Activated T-cell treated with anti-CD3 and anti-CD28 coated beads for 1 hour (primary cell): ENCODE measurements at places on chromosomes 16 and 17.
A peak's percentile ranks its signal among the peaks of the same experiment; 100 is the strongest.

DNA sequence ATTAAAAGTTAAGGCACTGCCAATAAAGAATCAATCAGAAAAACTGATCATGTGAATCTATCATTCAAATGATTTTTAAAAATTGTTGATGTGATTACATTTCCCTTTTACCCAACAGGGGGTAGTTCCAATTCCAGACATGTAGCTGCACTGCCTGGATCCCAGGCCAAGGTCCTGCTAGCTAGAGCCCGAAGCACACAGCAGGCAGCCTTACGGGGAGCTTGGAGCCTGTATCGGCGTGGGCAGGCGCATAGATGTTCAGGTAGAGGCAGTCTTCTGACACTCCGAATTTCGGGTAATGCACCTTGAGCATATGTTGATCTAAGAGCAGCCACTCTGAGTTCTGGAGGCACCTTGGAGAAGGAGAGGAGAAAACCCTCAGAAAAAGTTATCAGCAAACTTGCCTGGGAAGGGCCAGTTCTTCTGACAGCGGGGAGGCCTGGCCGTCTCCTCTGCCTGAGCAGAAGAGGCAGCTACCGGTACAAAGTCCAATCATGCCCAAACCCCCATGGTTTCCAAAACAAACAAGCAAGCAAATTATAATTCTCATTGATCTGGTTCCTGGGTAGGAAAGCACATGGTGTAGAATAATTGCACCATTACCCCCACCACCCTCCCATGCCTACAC, 3.6 kb downstream of the CES5A start:
- no peak for DNase-seq

DNA sequence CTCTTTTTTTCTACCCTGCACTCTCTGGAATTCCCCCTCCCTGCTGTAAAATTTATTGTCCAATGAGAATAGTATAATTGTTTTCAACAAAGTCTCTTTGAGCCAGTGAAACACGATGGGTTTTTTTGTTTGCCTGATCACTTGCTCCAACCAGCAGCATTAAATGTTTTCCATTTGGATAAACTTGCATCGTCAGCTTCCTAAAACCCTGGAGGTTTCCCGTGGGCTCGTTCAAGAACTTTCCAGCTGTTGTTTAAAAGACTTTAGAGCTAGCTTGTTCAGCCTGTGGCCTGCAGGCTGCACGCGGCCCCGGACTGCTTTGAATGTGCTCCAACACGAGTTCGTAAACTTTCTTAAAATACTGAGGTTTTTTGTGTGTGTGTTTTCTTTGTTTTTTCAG, 14.9 kb downstream of the NAGPA start:
- no peak for DNase-seq

GRCh38 chr17:61391595-61392291, 7.9 kb upstream of the TBX2 start:
- no peak for DNase-seq

DNA sequence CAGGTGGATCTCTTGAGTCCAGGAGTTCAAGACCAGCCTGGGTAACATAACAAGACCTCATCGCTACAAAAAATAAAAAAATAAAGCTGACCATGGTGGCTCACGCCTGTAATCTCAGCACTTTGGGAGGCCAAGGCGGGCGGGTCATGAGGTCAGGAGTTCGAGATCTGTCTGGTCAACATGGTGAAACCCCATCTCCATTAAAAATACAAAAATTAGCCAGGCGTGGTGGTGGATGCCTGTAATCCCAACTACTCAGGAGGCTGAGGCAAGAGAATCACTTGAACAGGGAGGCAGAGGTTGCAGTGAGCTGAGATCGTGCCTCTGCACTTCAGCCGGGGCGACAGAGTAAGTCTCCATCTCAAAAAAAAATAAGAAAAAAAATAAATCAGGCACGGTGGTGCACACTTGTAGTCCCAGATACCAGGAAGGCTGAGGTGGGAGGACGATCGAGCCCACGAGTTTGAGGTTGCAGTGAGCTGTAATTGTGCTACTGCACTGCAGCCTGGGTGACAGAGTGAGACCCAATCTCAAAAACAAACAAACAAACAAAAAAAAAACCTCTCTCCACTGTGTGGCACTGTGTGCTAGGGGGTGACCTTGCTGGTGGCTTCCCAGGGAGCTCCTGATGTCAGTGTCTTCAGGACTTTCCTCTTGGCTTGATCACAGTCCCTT, 19.8 kb upstream of the MAPK3 start:
- no peak for DNase-seq

DNA sequence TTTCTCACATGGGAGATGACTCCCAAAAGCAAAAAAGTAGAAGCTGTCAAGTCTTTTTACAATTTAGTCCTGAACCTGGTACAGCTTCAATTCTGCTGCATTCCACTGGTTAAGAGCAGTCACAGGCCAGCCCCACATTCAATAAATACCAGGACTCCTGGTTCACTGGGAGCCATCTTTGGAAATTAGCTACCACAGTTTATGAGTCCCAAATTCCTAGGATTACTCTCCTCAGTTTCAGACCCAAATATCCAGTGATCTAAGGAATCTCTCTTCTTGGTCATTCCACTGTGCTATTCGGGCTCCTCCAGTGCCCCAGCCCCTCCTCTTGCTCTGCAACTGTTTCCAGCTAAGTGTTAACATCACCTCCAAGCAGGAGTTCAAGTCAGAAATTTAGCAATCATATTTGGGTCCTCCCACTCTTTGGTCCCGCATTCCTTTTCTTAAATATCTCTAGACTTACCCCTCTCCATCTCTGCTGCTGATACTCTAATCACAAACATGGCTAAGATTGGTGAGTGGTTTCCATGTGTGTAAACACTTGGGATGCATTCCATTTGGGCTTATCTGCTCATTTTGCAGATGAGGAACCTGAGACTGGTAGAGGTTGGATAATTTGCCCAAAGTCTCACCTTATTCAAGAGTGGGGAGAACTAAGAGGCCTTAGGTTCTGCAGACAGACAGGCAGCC, 9.6 kb upstream of the WIPF2 start:
- DNase-seq: no peak

GRCh38 chr17:17580662-17581470, 10.6 kb downstream of the PEMT start:
- DNase-seq: no peak

DNA sequence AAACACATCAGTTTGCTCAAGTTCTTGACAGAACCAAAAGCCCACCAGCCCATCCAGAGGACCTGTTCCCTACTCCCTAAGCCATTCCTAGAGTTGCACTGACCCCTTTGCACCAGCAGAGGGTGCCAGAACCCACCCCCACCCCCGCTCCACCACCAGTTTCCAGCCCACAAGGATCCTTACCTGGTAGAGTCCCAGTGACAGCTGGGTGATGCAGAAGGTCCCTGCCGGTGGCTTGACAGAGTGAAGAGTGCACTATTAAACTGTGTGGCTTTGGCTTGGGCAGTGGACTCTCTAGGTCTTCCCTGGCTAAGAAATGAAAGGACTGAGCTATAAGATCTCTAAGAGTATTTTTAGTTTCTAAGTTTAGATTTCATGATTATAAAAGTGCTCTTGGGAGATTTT, 73.3 kb upstream of the MTMR4 start:
- peak; percentile 28 for DNase-seq

GRCh38 chr16:88334778-88335720, 47.7 kb upstream of the ZNF469 start:
- no peak for DNase-seq

GRCh38 chr16:53999841-54000240, 286.7 kb downstream of the IRX3 start:
- no peak for DNase-seq

DNA sequence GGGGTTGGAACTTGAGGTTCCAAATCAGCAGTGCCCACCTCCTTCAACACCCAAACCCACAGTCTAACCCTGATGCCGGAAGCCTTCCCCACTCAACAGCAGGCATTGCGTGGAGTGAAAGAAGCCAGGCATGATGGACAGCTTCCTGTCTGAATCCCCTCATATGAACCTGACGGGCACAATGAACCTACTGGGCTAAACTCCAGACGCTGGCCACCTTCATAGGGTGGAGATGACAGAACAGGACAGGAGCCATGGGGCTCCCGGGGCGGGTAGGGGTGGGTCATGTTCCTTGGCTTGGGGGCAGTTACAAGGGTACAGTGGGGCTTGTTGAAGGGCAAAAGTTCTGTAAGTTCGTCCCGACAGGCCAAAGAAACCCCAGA, 460 bp upstream of the HSBP1 start:
- DNase-seq: no peak

- DNase-seq: no peak
Measured at GRCh38 chr16:61007694-61008093, 1028.5 kb downstream of the CDH8 start.

DNA sequence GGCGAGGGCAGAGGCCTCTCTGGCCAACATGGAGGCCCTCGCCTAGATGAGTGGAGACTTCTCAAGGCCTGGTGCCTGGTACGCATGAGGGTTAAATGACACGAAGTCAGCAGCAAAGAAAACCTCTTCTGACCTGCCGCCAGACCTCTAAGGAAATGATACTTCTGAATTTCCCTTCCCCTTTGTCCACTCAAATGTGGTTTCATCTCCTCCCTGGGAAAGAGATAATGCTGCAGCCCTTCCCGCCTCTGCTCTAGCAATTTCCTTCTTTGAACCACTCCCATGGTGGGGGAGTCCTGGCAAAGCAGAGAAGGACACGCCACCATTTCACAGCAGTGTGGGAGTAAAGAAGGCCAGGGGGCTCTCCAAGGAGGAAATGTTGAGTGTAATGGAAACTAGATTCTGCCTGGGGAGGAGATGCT, 65.7 kb upstream of the BCAR1 start:
- no peak for DNase-seq

DNA sequence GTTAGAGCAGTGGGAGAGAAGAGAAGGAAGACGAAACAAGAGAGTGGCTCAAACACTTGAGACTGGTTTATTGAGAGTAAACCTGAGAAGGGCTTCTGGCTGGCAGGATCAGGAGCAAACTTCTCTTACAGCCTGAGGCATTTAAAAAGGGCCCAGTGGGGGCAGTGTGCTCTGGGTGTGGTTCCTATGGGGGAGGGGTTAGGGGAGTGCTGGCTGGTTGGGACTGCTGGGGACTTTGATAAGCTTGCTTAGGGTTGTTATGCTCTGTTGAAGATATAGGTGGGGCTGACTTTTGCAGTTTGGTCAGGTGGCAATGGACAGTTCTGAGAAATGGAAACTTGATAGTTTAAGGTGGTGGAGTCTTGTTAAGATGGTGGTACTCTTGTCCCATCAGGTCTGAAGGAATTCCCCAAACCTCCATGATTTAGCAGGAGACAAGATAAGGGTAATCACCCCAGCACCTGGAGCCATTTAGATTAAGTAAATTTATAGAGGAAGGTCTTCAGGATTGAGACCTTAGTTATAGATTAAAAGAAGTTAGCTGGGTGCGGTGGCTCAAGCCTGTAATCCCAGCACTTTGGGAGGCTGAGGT, 79.3 kb downstream of the EMP2 start:
- DNase-seq: no peak

DNA sequence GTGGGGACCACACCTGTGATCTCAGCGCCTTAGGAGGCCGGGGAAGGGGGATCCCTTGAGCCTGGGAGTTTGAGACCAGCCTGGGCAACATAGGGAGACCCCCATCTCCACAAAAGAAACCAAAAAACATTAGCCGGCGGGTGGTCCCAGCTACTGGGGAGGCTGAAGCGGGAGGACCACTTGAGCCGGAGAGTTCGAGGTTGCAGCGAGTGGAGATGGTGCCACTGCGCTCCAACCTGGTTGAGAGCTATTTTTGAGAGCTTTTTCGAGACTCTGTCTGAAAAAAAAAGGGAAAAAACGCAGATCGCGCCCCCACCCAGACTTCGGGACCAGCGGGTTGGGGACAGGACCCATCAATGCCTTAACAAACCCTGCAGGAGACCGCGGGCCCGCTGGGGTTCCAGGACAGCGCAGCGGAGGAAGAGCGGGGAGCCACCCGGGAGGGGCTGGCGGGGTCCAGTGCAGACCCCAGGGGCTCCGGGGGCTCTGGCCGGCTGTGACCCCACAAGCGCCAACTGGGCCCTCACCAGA, 762 bp upstream of the BAIAP3 start:
- DNase-seq: no peak

DNA sequence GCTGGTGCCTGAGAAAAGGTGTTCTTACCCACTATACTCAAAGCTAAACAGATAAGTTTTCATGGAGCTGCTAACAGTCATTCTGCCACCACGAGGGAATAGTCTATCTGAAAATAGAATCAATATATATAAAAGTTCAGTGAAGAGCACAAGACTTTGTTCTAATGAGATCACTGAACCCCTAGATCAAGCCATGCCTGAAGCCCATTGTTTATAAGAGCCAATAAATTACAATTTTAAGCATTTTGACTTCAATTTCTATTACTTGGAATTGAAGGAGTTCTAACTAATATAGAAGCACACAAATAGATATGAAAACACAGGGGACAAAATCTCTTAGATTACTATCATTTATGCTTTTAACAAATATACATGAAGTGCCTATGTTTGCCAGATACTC, 24.4 kb upstream of the ERCC4 start:
- no peak for DNase-seq

- DNase-seq: no peak
Measured at GRCh38 chr16:54822492-54822891, 108.2 kb upstream of the IRX5 start.

DNA sequence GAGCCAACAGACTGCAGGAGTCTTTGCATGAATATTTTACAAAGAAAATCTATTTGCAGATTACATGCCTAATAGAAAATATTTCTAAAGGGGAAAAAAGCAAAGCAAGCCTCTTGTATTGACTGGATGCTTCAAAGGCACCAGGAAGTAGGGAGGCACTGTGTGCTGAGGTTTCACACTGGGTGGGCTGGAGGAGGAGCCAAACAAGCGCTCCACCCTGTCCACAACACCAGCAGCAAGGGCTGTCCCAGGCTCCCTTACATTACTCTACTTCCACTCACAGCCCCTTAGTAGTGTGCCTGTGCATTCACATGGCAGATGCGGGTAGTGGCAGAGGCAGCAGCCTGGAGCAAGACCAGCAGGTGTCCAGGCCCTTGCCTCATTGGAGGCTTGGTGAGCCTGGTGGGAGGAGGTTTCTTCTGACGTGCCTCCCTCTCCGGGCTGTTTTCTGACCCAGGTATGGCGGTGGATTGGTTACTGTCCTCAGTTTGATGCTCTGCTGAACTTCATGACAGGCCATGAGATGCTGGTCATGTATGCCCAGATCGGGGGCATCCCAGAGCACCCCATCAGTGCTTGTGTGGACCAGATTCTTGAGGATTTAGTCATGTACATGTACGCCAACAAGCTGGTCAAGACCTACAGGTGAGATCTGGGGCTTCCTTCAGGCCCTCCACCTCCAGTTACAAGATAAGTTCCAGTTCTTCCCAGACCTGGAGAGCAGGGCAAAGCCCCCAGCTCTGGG, 7.0 kb upstream of the CCNF start:
- DNase-seq: no peak

GRCh38 chr17:77312061-77312701, 171.4 kb downstream of the SEC14L1 start:
- DNase-seq: no peak

GRCh38 chr16:70665806-70666735, 19.7 kb downstream of the IL34 start:
- DNase-seq: no peak
